ENCODE measurements at places on chromosomes 16 and 17. TPM values are rescaled to one million over a fixed set of nuclear protein-coding genes. Genes with fewer than 3 reads are reported as not detected.
A peak's percentile ranks its signal among the peaks of the same experiment; 100 is the strongest.

DNA sequence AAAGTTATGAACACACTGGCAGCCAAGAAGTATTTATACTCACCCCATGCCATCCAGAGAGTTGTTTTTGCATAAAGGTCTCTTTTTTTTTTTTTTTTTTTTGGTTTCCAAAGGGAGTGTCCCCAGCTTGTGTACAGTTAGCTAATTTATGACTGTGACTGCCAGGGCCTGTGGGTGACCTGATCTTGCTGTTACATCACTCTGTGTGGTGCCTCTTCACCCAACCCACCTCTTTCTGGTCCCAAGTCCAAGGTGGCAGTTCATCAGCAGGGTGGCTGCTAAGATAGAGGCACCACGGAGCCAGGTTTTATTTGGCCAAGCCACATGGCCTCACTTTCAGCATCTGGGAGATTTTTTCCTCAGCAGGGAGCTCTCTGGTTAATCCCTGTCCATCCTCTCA is at the start of gene NOS2:
TSS of gene NOS2 (minus strand) at position 8 of the 400 bp plus-strand sequence. CDS start 1,720 bp downstream, outside the sequence.
- H3K4me1 ChIP-seq = no peaks in the 10 kb centered on the region
- no peak within 1 kb of the TSS for H3K4me3 ChIP-seq

- no peak overlapping the region for H3K27ac ChIP-seq
- H3K27me3 ChIP-seq = peaks cover 8% of the 10 kb centered on the region
- H3K36me3 ChIP-seq = no peaks in the 10 kb centered on the region
These were observed 2.5 kb upstream of the PRR29 start for GRCh38 chr17:63995626-63996025.

The SERPINF2 gene
- 20.6 TPM for total RNA-seq

The EVI2A gene
- 7.5 TPM for total RNA-seq

DNA sequence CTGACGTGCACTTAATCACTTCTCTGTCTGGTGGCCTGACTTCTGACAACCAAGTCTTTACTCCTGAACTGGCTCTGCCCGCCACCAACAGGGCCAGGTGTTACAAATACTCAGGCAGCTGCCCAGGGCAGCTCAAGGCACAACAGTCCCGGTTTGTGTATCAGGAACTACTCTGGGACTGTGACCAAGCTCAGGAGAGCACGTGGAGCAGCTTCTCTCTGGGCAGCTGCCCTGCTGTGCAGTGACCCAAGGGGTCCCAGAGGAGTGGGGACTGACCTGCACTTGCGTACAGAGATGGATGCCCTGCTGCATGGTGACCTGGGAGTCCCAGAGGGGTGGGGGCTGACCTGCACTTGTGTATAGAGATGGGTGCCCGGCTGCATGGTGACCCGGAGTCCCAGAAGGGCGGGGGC is 21.9 kb downstream of the LITAFD start:
- no peaks in the 10 kb centered on the region for H3K27me3 ChIP-seq
- H3K4me1 ChIP-seq = no peaks in the 10 kb centered on the region
- no peak for DNase-seq
- H3K36me3 ChIP-seq = peaks cover 97% of the 10 kb centered on the region

DNA sequence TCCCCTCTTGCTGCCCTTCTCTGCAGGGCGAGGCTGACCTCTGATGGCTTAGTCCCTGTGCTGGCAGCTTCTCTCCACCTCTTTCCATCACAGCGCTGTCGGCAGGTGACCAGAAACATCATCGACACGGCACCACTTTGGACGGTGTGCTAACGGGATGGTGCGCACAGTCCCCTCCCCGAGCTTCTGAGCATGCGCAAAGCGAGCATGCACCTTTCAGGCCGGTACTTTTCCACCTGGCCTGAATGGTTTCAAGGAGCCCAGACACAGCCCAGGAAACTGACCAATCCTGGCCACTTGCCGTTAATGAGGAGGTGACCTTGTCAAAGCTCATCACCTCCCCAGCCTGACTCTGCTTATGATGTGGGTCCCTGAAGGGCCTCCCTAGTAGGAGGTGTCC is 54.8 kb downstream of the MGAT5B start:
- peaks cover 13% of the 10 kb centered on the region for H3K4me1 ChIP-seq
- no peak overlapping the region for H3K27ac ChIP-seq
- no peak for DNase-seq
- H3K27me3 ChIP-seq = no peaks in the 10 kb centered on the region
- H3K4me3 ChIP-seq = no peak overlapping the region
- no peaks in the 10 kb centered on the region for H3K36me3 ChIP-seq

The MAPT gene
- total RNA-seq = 0.32 TPM

The ERN2 gene
- total RNA-seq = not detected

The ARL4D gene
- total RNA-seq = 3.3 TPM

- H3K27me3 ChIP-seq = no peaks in the 10 kb centered on the region
- peak; percentile 79 for DNase-seq
These were observed 74.0 kb downstream of the N4BP1 start for GRCh38 chr16:48535831-48536613.

DNA sequence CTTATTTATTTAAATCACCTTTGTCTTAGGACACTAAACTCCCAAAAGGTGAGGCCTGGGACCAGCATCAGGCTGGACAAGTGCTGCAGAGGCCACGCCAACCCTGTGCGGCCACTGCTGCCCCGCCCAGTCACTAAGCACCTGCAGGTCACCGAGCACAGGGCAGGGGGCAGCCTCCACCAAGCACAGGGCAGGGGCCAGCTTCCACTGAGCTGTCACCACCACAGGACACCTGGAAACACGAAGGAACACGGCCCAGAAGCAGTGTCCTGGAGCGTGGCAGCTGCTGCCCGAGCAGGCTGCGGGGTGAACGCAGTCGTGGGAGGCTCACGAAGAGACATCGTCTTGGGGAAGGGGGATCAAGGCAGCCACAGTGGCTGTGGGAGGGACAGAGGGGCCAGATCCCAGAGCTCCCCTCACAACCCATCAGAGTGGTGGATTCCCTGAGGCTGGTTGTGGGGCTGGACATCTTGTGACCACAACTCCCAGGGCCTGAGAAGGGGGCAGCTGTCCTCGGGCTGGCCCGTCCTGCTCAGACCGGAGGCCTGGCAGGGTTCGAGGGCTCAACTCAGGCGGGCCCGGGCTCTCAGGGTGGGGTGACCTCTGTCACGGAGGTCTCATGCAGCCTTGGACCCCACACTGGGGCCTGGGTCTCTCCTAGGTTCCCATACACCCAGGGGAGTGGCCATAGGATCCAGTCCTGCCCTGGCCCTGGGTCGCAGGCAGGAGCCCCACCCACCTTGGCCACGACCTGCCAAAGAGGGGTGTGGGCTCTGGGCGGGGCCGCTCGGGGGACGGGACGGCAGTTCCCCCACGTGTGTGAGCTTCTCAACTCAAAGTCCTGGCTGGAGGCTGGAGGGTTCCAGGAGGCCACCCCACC is 18.7 kb downstream of the RAB40B start:
- no peak overlapping the region for H3K4me3 ChIP-seq
- H3K36me3 ChIP-seq = no peaks in the 10 kb centered on the region
- H3K27me3 ChIP-seq = no peaks in the 10 kb centered on the region
- no peak for DNase-seq
- no peaks in the 10 kb centered on the region for H3K4me1 ChIP-seq

- no peak overlapping the region for H3K4me3 ChIP-seq
- no peaks in the 10 kb centered on the region for H3K27me3 ChIP-seq
- no peaks in the 10 kb centered on the region for H3K4me1 ChIP-seq
- DNase-seq = no peak
- H3K27ac ChIP-seq = no peak overlapping the region
These were observed 33.7 kb downstream of the NOL11 start for GRCh38 chr17:67751101-67752074.

- H3K36me3 ChIP-seq = peaks cover 19% of the 10 kb centered on the region
- H3K27ac ChIP-seq = peak overlapping the region; percentile 76
- no peaks in the 10 kb centered on the region for H3K27me3 ChIP-seq
- H3K4me1 ChIP-seq = peaks cover 39% of the 10 kb centered on the region
- DNase-seq = no peak
These were observed 46.5 kb downstream of the TEX2 start for GRCh38 chr17:64216338-64217248.

GRCh38 chr16:74936902-74937560 is 47.9 kb downstream of the WDR59 start:
- H3K36me3 ChIP-seq = peaks cover 71% of the 10 kb centered on the region
- no peak for DNase-seq
- no peak overlapping the region for H3K27ac ChIP-seq
- no peaks in the 10 kb centered on the region for H3K4me1 ChIP-seq
- no peak overlapping the region for H3K4me3 ChIP-seq
- no peaks in the 10 kb centered on the region for H3K27me3 ChIP-seq

The HSD17B1 gene
- total RNA-seq = not detected

The CPHXL2 gene
- total RNA-seq = not detected

- no peaks in the 10 kb centered on the region for H3K27me3 ChIP-seq
- DNase-seq = no peak
- H3K4me1 ChIP-seq = no peaks in the 10 kb centered on the region
- no peaks in the 10 kb centered on the region for H3K36me3 ChIP-seq
- no peak overlapping the region for H3K4me3 ChIP-seq
- no peak overlapping the region for H3K27ac ChIP-seq
These were observed 114.7 kb upstream of the NLRP1 start for GRCh38 chr17:5698959-5699358.

- H3K27ac ChIP-seq = no peak within 1 kb of the TSS
- peak within 1 kb of the TSS; percentile 55 for H3K4me3 ChIP-seq
- no peaks in the 10 kb centered on the region for H3K27me3 ChIP-seq
- DNase-seq = no peak
- no peaks in the 10 kb centered on the region for H3K36me3 ChIP-seq
These were observed at the start of gene CMTM2 for GRCh38 chr16:66578651-66579531. CMTM2 (plus strand) TSS chr16:66579463; CDS start chr16:66579608, 145 bp downstream.

The TBC1D3C gene
- not detected for total RNA-seq

The DNAI2 gene
- total RNA-seq = not detected

DNA sequence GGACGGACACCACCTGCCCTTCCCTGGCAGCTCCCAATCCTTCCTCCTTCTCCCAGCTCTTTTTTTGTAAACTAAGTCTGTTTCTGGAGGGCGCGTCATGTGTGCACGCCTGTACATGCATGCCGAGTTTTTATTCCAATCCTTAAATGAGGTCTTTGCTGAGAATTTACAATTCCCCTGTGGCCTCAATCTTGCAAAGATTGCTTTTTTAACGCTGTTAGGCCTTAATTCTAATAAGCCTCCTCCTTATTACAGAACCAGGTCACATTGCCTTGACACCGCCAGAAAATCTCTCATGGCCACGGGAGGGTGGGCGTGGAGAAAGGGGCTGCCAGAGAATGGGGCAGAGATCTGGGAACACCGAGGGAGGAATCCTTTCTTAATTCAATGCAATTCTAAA is 17.6 kb downstream of the RBFOX3 start:
- no peak overlapping the region for H3K27ac ChIP-seq
- no peaks in the 10 kb centered on the region for H3K36me3 ChIP-seq
- H3K4me1 ChIP-seq = no peaks in the 10 kb centered on the region
- no peak overlapping the region for H3K4me3 ChIP-seq
- DNase-seq = no peak
- no peaks in the 10 kb centered on the region for H3K27me3 ChIP-seq

The CORO6 gene
- total RNA-seq = 22.0 TPM

Data from ascending aorta (tissue), 2 donors.